ENCODE measurements at places on chromosomes 4 and X.

GRCh38 chr4:169337510-169337909 is 66.8 kb upstream of the SH3RF1 start:
- DNase-seq = no peak

GRCh38 chrX:69565247-69565815 is 50.6 kb upstream of the EDA start:
- DNase-seq = no peak

DNA sequence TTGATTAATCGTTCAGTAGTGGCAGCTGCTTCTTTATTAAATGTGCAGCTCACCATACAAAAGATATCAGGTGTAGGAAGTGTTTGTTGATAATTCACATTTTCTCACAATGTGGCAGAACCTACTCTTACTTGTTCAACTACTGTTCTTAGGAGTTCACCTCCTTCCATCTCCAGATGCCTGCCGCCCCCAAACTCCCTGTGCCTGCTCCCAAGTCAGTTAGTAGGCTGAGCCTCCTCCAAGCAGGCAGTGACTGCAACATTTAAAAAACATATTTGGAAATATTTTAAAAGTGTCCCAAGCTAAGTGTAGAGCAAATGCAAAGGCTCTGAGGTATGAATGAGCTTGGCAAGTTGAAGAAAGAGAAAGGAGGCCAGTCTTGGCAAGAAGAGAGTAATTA is 100.2 kb downstream of the AFF2 start:
- DNase-seq = no peak

DNA sequence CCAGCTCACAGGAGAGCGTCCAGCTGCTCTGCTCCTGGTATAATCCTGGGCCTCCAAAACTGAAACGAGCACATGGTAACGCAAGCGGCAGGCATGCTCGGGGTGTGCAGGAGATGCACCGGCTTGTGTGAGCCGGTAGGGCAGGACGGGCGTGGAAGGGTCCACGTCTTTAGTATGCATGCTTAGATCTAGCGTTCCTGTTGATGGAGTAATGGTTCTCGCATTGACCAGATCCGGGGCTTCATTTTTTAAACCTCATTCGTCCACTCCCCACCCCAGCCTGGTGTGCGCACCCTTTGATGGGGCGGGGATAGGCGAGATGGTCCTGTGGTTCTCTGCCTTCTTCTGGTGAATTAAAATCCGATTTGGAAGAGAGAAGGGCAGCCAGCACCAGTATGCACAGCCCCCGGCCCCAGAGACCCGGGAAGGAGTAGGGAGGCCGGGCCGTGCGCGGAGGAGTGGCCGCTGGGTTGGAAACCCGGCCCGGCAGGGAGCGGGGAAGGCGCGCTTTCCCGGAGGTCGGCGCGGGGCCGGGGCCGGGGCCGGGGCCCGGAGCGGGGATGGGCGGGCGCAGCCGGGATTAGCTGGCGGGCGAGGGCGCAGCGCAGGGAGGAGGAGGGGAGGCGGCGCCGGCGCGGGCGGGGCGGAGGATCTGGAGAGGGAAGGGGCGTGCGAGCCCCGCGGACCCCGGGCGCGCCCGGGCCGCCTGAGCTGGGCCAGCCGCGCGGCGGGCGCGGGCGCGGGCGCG is 39.9 kb downstream of the FAM149A start:
- peak; percentile 18 for DNase-seq

DNA sequence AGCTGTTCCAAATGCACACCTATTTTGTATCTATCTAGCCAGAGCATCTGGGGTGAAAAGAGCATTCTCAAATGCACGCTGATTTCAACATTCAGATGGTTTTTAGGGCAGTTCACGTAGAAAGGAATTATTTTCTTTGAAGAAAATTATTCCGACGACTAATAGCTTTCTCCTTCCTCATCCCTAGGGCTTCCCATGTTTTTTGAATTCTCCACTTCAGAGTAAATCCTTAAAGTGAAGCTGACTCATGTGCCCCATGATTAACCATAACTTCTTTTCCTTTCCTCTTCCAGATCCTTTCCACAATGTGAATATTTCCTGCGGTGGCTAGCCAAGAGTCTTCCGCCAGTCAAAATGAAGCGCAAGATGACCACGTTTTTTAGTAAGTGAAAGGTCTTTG is 86.7 kb upstream of the PDHA1 start:
- DNase-seq = no peak

- DNase-seq = no peak
Observed at GRCh38 chrX:110699109-110699508, 96.5 kb downstream of the CHRDL1 start.

DNA sequence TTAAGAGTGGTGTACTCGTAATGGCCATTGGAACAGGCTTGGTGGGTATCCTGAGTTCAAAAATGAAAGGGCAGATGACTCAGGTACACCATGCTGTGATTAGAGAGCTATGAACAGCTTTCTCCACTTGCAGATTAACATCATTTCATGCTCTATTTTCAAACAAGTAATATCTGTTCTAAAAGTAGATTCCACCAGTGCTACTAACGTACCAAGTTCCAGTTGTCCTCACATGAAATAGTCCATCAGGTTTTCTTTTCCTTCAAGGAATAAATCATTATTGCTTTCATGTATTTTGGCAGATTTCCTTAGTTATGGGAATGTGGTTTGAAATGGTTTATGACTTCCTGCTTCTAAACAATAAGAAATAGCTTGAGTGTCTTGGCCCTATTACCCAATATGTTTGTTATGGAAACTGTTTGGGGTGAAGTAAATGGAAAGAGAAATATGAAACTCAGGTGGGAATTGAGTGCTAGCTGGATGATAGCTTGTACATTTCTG is 49.9 kb downstream of the PCDH7 start:
- no peak for DNase-seq

GRCh38 chr4:1074077-1074476 is 39.3 kb downstream of the RNF212 start:
- DNase-seq = no peak

DNA sequence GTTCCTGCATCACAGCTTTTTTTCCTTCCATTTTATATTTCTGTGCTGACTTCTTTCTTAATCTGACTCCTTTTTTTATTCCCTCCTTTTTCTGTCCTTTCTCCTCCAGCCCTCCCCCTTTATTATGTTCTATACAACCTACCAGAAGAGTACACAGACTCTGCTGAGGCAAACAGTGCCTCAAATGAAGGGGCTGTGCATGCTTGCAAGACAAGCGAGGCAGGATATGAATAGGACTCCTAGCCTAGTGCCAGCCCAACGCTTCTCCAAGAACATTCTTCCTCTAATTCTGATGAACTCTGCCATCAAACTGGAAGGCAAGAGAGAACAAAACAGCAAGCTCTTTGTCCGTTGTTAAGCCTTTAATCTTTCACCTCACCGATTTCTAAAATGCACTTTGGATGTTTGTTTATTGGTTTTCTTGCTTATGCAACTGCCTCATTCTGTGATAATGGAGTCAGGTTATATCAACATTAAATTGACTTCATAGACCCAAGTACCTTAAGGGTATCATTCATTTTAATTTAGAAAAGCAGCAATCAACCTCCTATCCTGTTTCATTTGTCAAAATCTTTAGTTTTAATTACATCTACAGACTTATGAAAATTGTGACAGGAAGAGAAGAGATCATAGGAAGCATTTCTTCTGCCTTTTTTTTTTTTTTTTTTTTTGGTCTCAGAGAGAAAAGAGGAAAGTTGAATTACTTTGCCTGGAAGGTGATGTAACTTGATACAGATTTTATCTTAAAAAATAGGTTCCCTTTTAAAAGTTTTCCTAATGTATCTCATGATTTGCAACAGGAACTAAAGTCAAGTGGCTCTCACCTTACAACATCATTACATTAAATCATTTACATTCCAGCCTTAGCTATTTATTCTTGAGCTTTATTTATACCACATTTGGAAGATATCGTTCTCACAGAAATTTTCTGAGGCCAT is 284.7 kb upstream of the FTHL17 start:
- no peak for DNase-seq

- no peak for DNase-seq
Observed at GRCh38 chr4:118286685-118287084, 66.1 kb downstream of the PRSS12 start.

- no peak for DNase-seq
Observed at GRCh38 chr4:107215222-107215621, 179.1 kb upstream of the DKK2 start.

DNA sequence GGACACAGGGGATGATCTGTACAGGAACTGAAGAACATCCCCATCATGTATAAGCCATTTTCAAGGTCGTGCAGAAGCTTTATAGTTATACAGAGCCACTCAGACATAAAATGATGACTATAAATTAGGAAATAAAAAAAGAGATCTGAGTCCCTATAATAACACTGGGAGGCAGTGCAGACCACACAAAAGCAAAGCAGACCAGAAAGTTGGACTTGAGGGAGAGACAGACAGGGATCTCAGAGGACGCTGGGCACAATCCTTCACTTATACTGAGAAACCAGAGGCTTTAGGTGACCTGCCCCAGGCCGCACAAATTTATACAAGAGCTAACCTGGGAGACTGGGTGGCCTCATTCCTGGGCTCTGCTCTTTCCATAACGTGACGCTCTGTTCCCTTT is 70.5 kb downstream of the HADH start:
- DNase-seq = no peak

- no peak for DNase-seq
Observed at GRCh38 chrX:24133312-24133711, 16.2 kb upstream of the ZFX start.

GRCh38 chrX:36787752-36788151 is 220.4 kb upstream of the FAM47C start:
- no peak for DNase-seq

DNA sequence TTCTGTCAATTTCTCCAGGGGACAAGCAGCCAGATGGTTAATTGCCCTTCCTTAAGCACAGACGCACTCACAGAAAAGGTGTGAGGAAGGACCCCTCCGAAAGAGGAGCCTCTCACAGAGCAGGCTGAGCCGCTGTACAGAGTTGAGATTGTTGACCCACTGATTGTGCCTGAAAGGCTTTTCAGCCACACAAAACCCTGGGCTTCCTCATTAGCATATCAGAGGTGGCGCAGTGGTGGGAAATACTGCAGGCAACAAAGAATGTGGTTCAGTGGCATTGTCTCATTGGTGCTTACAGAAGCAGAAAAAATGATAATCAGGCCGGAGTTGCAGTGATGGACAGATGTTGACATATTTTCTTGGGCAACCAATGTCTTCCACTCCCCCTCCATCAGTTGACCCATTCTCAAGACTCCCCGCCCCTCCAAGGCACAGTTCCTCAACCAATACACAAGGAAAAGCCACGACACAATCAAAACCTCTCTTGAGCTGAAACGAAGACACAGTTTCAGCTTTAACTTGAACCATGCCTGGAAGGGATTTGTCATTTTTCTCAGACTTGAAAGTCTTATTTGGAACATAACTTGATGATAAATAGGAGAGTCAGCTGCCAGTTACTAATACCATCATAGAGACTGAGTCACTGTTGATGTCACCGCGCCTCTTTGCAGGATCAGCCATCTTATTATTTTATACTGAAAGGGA is 53.1 kb downstream of the ATXN3L start:
- DNase-seq = peak; percentile 10

GRCh38 chr4:113809311-113809710 is 47.8 kb upstream of the CAMK2D start:
- no peak for DNase-seq

DNA sequence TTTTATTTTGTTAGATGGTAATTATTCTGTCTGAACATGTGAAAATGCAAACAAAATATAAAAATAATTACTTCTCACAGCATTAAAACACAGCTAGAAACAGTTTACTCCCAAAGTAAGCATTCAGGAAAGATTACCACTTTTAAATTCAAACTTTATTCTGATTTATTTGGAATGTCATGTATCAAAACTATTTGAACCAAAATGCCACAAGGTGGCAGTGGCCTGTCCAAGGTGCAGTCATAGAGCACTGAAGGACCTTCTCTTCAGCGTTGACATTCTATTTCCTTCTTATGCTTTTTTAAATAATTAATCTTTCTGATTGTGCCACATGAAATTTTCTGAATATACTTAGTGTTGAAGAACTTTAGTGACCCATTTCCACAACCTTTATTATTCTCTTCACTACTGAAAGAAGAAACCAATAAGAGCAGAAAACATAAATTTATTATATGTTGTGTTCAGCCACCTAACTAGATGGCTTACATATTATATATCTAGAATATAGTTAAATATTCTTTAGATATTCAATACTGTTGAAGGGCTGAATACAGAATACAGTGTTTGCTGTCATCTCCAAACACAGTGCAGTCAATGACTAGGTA is 283.6 kb downstream of the CFAP299 start:
- no peak for DNase-seq

DNA sequence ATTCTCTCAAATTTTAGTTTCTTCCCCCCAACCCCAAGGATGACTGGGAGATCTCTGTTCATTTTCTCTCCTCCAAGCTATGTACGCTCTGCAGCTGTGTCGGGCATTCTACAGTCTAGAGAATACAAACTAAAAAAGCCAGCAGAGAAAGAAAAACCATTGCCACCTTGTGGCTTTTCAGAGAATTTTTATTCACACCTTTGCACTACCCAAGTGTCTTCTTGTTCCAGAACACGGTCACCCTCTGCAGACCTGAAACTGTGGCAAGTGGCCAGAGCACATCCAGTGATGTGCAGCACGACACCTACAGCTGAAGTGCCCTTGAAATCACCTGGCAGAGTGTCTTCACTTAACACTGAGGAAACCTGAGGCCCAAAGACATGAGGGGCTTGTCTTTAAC is 68.6 kb downstream of the CHST7 start:
- no peak for DNase-seq

- no peak for DNase-seq
Observed at GRCh38 chr4:184267206-184267608, 49.5 kb upstream of the ENPP6 start.

DNA sequence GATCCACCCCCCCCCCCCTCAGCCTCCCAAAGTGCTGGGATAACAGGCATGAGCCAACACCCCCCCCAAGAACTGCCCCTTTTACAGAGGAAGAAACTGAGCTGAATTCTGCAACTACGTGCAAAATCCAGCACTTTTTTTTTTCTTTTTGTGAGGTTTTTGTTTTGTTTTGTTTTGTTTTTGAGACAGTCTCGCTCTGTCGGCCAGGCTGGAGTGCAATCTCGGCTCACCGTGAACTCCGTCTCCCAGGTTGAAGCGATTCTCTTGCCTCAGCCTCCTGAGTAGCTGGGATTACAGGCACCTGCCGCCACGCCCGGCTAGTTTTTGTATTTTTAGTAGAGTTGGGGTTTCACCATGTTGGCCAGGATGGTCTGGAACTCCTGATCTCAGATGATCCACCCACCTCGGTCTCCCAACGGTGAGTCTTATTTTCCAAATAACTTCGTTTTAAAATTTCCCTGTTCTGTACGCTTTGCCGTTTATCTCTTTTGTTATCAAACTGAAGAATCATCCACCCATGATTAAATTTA is 4.9 kb downstream of the CRLF2 start:
- DNase-seq = no peak

- DNase-seq = no peak
Observed at GRCh38 chrX:22246620-22247019, 26.1 kb upstream of the CBLL2 start.

Measured in activated naive CD4-positive, alpha-beta T cell treated with anti-CD3 and anti-CD28 coated beads, Interleukin-2, amount 50 U/mL, for 16 hours (primary cell).